ENCODE measurements at places on chromosomes 1 and 21.

- DNase-seq, result no peak
Measured at GRCh38 chr1:61424382-61424781, 300.6 kb downstream of the TM2D1 start.

DNA sequence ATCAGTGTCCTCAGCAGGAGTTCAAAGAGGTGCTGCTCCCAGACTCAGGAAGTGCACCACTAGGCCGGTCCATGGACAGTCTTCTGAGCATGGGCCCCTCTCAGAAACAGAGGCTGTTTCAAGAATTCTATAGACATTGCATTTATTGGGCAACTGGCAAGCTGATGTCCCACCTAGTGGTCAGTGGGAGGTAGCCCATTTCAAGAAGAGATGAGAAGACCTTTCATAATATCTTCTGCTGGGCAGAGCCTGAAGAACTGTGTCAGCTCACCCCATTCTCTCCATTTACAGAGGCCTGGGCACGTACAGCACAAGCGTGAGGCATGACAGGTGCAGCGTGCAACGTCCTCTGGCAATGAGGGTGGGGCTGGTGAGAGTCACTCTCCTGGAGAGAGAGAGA is 216.0 kb downstream of the DYRK1A start:
- no peak for DNase-seq

GRCh38 chr1:4119516-4120220 is 219.6 kb upstream of the C1orf174 start:
- no peak for DNase-seq

DNA sequence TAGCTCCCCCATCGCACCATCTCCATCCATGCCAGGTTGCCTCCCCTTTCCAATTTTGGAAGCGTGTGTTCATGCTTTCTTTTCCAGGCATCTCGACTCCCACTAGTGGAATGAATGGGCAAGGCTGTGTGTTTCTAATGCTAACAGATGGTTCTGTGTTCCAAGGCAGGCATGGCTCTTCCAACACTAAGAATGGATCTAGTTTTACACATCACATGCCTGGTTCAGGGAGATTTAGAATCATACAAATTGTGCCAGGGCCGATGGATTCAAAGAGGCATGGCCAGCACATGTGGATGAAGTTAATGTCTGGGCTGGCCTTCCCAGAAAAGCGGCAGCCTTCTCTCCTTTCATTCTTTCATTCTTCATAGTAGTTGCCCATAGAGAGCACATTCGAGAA is 438.7 kb downstream of the PRDM2 start:
- DNase-seq, result no peak

DNA sequence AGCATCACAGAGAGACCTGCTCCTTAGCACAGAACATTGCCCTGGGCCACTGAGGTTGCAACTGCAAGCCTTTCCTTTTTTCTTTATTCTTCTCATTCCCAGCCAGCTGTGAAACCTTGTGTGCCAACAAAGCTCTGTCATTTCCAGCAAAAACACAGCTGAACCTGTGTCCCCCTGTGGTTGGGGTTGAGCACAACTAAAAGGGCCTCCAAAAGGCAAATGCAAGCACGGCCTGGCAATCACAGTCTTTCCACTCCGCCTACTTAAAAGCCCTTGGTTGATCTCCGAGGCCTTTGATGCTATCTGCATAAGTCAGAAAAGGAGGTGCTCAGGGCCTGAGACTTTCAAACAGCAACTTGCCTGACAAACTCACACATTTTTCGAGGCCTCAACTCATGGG is 32.7 kb downstream of the SUSD4 start:
- DNase-seq, result no peak

DNA sequence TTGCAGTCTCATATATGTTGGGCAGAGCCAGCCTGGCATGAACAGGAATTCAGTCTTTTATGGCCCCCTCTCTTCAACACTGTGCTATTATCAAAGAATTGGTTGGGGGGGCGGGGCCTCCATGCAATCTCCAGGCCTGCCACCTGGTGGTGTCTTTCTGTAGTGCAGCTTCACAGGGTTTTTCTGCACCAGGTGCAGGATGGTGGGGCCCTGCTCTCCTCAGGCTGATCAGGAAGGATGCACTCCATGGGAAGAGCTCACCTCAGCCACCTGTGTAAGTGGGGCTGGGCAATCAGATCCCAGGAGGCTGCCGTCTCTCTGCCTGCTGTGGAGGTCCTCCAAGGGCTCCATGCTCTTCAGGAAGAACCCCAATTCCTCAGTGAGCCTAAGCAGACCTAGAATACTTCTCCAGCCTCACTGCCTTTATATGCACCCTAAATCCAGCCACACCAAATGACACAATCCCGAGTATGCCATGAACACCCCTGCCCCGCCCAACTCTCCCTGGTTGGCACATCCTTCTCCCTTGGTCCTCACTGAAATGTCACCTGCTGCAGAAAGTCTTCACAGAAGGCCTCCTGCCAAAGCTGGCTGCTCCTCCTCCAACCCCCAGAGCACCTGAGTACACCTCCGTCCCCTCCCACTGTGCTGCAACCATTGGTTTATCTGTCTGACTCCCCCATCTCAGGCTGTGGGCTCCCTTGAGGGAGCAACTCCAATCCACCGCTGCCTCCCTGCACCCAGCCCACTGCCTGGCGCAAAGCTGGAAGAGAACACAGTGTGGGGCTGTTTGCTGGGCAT is 16.5 kb downstream of the STK40 start:
- DNase-seq, result peak; percentile 89

- no peak for DNase-seq
Measured at GRCh38 chr1:38777464-38777957, 82.1 kb downstream of the RRAGC start.

DNA sequence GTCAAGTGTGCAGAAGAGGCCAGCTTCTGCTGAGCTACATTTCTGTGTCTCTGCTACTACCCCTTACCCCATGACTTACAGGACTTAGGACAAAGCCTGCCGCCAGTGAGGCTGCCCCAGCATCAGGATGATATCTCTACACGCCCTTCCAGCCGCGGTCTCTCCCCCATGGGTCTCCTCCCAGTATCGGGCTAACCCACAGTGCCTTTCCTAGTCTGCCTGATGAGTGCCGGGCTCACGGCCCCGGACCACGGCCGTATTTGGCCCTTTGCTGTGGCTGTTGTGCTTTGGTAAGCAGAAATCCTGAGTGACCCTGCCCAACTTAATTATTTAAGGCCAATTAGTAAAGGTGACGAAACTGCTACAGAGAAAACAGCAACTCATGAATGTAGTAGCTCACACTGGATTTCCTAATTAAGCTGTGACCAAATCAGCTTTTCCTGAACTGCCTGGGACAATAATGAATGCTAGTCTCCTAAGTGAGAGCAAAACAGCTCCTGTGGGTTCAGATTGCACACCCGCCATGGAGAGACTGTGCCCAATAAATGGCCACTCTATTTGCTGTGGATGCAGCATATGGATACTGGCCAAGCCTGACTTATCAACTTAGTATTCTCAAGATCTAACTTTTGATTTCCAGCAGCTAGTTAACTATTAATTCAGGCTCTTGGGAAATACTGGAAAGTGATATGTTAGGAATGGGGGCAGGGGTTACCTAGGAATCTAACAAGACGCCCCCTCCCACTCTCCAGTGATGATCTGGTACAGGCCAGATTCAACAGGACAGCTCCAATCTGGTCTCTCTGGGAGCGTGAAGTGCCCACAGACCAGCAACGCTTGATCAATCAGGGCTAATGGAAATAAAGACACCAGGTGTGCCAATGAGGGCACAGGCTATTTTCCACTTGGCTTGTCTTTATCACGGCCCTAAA is 123.3 kb upstream of the IFFO2 start:
- no peak for DNase-seq
